Osteoblast (primary cell): ENCODE measurements at places on chromosomes 3 and 15. TPM values are rescaled to one million over a fixed set of nuclear protein-coding genes. Genes with fewer than 3 reads are reported as not detected.

DNA sequence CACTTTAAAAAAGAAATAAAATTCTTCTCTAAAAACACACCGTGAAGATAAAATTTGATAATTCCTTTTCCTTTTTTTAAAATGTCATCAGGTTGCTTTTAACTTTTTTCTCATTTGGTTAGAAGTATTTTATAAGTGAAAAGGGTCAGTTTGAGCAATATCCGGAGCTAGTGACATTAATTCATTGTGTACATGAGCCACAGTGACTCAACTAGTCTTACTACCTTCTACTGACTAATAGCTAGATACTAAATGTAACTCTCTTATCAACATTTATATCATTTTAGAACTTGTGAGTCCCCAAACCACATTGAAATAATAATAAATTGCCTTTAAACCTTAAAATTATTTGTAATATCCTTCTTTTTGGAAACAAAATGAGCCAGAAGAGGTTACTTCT lies 101.2 kb upstream of the ZBTB20 start:
- H3K27me3 ChIP-seq = no peaks in the 10 kb centered on the region
- no peak for DNase-seq
- no peaks in the 10 kb centered on the region for H3K36me3 ChIP-seq
- peak overlapping the region; percentile 0 for H3K27ac ChIP-seq
- no peak overlapping the region for H3K4me3 ChIP-seq

The CLDN18 gene
- total RNA-seq = not detected in 2 replicates

DNA sequence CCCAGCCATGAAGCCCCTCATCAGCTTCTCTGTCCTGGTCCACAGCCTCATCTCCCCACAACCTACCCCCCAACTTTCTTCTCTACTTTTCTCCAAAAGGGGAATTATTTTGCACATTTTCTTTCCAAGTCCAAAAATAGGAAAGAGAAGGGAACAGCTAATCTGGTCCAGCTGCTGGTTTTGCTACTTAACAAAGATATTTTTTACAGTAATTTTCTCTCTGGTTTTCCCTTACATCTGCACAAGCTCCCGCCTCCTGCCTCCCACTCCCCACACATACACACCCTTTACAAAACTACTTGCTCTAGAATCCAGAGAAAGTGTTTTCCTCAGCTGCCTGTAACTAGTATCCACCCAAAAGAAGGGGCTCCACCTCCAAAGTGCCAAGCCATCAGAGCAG lies 177.2 kb downstream of the POLR2M start:
- no peak overlapping the region for H3K4me3 ChIP-seq
- H3K27ac ChIP-seq = no peak overlapping the region
- no peaks in the 10 kb centered on the region for H3K36me3 ChIP-seq
- H3K27me3 ChIP-seq = peaks cover 4% of the 10 kb centered on the region

The ARPP21 gene
- total RNA-seq = not detected in 2 replicates

DNA sequence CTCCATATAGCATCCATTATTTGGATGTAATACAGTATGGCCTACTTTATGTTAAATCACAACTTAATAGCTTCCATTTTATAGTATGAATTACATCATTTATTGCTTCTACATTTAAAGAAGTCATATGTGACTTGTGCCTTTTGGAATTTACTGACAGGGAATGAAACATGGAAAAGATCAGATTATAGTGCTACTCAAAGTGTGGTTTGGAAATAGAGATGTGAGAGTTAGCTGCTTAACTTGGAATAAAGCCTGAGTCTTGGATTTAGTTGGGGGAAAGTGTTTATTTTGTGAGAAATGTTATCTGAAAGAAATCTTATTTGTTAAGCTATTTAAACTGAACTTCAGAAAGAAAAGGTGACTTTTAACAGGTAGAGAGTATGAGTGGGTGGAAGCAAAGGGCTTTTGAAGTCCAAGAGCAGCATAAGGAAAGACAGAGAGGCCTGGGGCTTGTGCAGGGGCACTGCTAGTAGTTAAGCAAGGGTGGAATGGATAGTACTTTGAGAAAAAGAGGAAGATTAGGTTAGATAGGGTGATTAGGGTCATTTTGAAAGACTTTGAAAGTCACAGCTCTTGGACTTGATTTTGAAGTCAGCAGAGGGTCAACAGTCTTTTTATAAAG lies 60.5 kb downstream of the SLMAP start:
- no peaks in the 10 kb centered on the region for H3K36me3 ChIP-seq
- no peak overlapping the region for H3K4me3 ChIP-seq
- H3K27me3 ChIP-seq = no peaks in the 10 kb centered on the region
- H3K4me1 ChIP-seq = peaks cover 9% of the 10 kb centered on the region
- no peak for DNase-seq

DNA sequence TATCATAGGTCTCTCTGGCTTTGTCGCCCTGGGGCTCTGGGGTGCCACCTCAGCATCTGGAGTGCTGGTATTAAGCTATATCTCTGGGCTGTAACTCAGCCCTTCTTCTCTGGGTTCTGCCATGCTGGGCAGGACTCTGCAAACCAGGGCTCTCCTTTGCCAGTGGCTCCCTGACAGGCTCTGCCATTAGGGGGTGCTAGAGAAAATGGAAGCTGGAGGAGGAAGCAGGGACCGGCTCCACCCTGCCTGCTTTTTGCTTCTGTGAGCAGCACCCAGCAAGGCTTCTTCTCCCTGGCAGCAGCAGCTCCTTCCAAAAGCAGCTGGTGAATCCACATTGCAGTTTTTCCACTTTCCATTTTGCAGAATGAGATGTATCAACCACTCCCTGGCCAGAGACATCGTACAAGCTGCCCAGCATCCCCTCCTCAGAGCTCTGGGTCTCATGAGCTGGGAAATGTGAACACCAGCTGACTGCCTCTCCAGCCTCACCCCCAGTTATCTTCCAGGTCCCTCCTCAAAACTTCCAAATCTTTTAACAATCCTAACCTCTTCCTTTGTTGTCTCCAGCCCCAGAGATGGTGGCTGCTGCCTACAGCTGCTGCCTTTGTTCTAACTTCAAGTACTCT lies 165.0 kb downstream of the ABHD5 start:
- no peaks in the 10 kb centered on the region for H3K36me3 ChIP-seq
- peaks cover 13% of the 10 kb centered on the region for H3K4me1 ChIP-seq
- no peak overlapping the region for H3K27ac ChIP-seq
- H3K4me3 ChIP-seq = no peak overlapping the region
- DNase-seq = peak; percentile 58

DNA sequence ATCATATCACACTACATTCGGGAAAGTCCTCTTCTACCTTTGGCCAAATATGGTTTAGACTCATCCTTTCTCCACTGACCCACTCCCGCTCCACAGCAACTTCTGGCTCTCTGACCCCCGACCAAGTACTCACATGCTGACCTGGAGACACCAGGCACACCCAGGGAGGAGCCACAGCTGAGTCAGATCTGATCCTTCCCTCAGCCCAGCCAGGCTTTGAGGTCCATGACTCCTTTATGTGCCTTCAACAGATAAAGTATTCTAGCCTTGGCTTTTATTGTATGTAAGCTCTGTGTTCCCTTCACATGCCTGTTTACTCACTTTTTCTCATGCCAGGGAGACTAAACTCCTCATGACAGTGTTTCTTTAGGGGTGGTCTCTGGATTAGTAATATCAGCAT lies 166.9 kb upstream of the UMPS start:
- no peaks in the 10 kb centered on the region for H3K36me3 ChIP-seq
- H3K4me1 ChIP-seq = peaks cover 14% of the 10 kb centered on the region
- peak; percentile 88 for DNase-seq
- no peak overlapping the region for H3K4me3 ChIP-seq
- H3K27ac ChIP-seq = no peak overlapping the region
- peaks cover 29% of the 10 kb centered on the region for H3K27me3 ChIP-seq

- no peaks in the 10 kb centered on the region for H3K36me3 ChIP-seq
- H3K4me3 ChIP-seq = no peak overlapping the region
- peak; percentile 22 for DNase-seq
These were observed 195.2 kb upstream of the DPPA4 start for GRCh38 chr3:109532257-109533216.

DNA sequence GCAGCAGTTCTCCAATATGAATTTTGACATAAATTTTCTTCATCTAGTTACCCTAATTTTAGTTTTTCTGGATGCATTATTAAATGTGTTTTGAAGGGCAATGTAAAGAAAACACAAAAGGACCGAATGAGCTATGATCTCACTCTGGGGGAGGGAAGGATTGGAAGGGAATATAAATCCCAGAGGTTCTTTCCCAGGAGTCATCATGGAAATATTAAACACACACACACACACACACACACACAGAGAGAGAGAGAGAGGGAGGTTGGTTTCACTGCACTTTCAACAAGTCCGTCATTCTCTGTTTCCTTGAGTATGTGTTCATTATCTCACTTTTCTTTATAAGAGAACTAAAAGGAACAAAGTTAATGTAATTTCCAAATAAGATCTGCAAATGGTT lies 70.7 kb upstream of the DCBLD2 start:
- H3K27ac ChIP-seq = peak overlapping the region; percentile 96
- H3K27me3 ChIP-seq = no peaks in the 10 kb centered on the region
- peaks cover 36% of the 10 kb centered on the region for H3K4me1 ChIP-seq
- DNase-seq = peak; percentile 69
- H3K36me3 ChIP-seq = no peaks in the 10 kb centered on the region

The BOC gene
- 22.8 and 29.2 TPM in 2 replicates for total RNA-seq

The DPH3 gene
- total RNA-seq = 21.4 and 27.4 TPM in 2 replicates

- DNase-seq = no peak
- no peak overlapping the region for H3K4me3 ChIP-seq
- no peaks in the 10 kb centered on the region for H3K36me3 ChIP-seq
These were observed 15.3 kb upstream of the RPL32 start for GRCh38 chr3:12856626-12857025.

DNA sequence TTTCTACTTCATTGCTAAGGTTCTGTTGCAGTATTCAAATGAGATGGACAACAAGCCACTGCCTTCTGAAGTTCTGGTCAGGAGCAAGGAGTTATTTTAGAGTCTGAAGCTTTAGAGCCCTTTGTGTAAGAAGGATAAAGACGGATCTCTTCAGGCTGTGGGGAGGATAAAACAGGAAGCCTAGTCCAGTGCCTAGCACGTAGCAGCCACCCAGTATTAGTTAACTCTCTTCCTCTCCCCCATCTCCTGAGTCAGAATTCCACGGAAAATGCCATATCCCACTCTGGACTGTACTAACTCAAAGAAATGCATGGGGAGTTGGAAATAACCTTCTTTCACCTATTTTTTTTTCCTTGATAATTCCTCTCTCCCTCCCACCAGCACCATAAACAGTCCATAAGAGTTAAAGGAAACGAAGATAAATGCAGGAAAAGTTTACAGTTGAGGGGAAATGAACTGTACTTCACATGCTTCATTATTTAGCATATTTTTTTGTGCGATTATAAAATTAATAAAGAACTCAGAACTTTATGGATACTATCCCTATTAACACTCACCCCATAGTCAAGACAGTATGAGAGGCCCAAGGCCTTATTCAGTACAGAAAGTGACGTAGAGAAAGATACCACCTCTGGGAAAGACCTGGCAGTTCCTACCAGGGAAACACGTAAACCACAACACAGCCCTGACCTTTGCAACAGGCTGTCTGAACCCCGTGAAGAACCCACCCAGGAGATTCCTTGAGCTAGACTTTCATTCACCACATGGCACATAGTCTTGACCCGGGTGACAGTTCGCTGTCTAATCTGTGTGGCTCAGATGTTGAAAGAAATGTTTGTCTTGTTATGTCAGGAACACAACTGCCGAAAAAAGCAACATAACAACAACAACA lies 9.2 kb downstream of the IGF2BP2 start:
- no peak overlapping the region for H3K4me3 ChIP-seq
- peak overlapping the region; percentile 82 for H3K27ac ChIP-seq
- no peaks in the 10 kb centered on the region for H3K27me3 ChIP-seq
- no peaks in the 10 kb centered on the region for H3K36me3 ChIP-seq
- DNase-seq = no peak
- H3K4me1 ChIP-seq = peaks cover 67% of the 10 kb centered on the region

The IL17RD gene
- total RNA-seq = 2.2 and 3.5 TPM in 2 replicates

The LRRC31 gene
- total RNA-seq = not detected in 2 replicates

DNA sequence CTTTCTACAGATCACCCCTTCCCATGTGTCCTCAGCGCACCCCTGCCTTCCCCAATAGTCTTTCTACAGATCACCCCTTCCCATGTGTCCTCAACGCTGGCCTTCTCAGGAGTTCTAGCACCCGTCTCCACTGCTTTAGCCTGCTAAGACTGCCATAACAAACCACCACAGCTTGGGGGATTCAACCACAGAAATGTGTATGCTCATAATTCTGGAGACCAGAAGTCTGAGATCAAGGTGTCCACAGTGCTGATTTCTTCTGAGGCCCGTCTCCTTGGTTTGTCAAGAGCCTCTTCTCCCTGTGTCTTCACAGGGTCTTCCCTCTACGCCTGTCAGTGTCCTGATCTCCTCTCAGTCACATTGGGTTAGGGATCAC lies 68.1 kb upstream of the CGNL1 start:
- H3K27me3 ChIP-seq = no peaks in the 10 kb centered on the region
- H3K4me3 ChIP-seq = no peak overlapping the region
- DNase-seq = no peak
- no peaks in the 10 kb centered on the region for H3K36me3 ChIP-seq

DNA sequence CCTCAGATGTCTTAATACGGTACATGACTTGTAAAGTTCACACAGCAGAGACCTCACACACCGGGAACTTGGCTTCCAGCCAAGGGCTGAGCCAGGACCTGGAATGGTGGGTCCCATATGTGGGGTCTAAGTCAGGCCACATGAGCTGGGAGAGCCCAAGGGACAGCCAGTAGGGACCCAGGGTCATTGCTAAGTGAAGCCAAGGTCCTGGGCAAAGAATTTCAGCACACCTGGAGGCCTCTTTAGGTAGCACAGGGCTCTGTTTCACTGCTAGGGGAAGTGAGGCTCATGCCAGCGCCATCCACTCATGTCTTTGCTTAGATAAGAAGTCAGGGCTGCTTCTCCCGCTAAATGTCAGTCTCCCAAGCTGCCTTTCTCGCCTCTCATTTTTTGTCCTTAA lies 116.6 kb upstream of the TLE3 start:
- H3K27ac ChIP-seq = no peak overlapping the region
- peaks cover 21% of the 10 kb centered on the region for H3K27me3 ChIP-seq
- H3K4me3 ChIP-seq = no peak overlapping the region
- H3K36me3 ChIP-seq = no peaks in the 10 kb centered on the region
- no peaks in the 10 kb centered on the region for H3K4me1 ChIP-seq
- no peak for DNase-seq

DNA sequence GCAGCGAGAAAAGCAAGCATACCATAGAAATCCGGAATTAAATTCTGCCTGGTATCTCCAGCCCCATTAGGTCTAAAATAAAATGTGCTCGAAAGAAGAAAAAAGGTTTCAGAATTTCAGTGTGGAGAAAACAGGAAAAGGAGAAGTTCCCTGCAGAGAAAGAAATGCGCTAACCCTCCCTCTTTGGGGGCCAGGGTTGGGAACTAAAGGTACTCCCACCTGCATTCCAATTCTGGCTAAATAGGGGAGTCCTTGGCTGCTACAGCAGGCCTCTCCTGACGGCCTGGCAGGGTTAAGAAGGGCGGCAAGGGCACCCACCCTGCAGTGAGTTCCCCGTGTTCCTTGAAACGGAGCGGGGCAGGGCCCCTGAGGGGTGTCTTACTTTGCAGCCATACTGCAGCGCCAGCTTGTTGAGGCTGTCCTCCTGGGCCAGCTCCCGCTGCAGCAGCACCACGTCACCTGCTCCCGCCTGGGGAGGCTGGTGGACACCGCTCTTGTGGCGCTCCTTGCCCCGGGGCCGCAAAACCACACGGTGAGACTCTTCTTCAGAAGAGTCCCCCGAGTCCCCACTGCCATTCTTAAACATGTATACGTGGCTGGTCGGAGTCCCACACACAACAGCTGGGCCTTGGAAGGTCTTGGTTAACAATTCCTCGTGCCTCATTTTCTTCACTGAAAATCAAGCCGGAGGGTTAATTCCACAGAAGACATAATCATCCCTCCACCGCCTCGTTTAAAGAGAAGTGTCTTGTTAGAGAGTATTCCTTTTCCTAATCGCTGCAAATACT lies 1.7 kb downstream of the LYSMD4 start:
- peaks cover 11% of the 10 kb centered on the region for H3K36me3 ChIP-seq
- H3K27ac ChIP-seq = no peak overlapping the region
- H3K4me3 ChIP-seq = no peak overlapping the region
- H3K27me3 ChIP-seq = no peaks in the 10 kb centered on the region
- DNase-seq = no peak
- H3K4me1 ChIP-seq = peaks cover 7% of the 10 kb centered on the region

The SLC24A5 gene
- not detected in 2 replicates for total RNA-seq
